ENCODE measurements at places on chromosomes 13 and 19.

DNA sequence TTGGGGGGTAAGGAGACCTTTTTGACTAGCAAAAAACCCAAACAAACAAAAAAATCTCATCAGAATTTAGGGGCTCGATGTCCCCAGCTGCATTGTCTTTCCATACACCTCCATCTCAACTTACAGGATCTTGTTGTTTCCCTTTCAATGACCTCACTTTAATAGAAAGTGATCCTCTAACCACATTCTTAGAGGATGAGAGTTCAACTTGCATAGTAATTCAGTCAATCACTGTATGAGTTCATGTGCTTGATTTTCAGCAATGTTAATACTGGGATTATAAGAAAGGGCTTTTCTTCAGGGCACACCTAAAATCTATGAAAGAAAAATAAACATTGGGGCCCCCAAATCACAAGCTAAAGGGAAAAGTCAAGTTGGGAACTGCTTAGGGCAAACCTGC is 1512.0 kb downstream of the SLITRK1 start:
- DNase-seq = no peak

DNA sequence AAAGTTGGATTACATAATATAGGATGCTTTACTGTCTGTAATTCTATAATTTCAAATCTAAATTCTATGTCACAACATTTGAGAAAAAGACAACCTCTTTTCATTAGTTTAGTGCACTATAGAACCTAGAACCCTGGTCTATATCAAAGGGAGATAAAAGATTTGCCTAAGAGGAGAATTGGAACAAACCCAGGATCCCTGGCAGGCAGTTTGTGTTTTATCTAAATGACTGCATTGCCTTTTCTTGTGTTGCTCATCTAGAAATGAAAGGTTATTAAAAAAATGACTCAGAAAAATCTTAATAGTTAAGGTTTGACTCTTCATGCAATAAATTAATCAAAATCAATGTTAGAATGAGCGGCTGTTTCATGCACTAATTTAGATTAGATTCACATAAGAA is 96.7 kb downstream of the PCDH9 start:
- no peak for DNase-seq

DNA sequence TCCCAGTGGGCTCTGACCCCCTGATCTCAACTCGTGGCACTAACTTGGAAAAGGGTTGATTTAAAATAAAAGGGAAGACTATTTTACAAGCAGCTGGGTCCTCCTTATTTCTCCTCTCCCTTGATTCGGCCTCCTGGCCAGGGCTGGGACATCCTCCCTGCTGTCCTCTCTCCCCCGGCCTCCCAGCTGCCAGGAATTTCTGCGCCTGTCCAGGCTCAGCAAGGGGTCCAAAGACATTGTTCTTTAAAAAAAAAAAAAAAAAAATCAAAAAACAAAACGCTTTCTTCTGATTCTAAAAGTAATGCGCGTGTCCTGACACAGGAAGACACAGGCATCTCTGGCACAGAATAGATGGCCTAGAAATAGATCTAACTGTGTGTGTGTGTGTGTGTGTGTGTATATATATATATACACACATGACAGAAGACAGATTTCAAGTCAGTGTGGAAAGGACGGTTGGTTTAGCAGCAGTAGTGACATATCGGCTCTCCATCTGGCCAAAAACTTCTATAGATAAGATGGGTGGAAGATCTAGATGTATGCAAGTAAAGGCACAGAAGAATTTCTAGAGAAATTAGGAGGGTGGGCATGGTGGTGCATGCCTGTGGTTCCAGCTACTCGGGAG is 12.3 kb upstream of the LENG8 start:
- DNase-seq = no peak

DNA sequence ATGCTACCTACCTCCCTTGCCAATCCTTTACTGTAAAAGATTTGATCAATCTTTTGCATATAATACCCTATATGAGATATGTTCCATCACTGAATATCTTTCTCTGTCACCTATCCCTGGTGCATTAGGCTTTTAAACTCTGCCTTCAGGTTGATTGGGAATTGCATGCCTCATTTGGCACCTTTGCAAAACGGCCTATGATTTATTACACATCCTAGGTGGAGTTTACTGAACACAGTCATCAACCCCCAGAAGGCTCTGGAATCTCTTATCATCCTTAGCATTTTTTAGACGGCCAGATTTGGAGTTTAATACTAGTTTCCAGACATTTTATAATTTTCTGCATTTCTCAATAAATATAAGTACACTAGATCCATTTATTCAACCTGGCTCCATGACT is 448.4 kb upstream of the SLC10A2 start:
- no peak for DNase-seq

GRCh38 chr19:24071078-24071477 is 15.9 kb upstream of the ZNF254 start:
- DNase-seq = no peak

- no peak for DNase-seq
These were observed 1.9 kb upstream of the PEG3 start for GRCh38 chr19:56842412-56842811.

- no peak for DNase-seq
These were observed 13.0 kb downstream of the ZIC5 start for GRCh38 chr13:99958406-99959126.

DNA sequence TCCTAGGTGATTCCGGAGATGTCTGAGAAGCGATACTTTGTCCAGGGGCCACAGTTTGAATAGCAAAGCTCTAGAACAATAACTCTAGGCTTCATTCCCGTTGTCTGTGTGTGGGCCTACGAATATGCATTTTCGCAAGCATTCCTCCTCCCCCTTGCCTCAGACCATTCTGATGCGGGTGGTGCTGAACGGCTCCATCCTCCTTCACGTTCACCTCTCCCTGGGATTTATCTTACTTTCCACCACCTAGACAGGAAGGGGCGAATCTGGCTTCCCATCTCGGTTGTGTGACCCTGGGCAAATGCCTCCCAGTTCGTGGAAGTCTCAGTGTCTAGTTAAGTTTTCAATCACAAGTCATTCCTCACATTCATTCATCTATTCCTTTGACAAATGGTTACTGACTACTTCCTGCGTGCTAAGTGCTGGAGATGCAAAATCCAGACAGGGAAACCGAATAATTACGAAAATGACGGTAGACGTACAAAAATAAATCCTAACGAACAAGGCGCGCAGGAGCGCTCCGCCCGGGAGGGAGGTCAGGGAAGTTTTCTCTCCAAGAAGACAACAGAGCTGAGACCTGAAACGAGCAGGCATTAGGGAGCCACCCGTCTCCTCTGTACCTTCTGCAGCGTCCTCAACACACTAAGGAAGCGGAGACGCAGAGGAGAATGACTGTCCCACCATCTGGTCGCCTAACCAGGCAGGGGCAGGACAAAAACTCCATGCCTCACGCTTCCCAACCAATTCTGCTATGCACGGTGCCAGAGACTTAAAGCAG is 1.3 kb upstream of the CNOT3 start:
- no peak for DNase-seq

DNA sequence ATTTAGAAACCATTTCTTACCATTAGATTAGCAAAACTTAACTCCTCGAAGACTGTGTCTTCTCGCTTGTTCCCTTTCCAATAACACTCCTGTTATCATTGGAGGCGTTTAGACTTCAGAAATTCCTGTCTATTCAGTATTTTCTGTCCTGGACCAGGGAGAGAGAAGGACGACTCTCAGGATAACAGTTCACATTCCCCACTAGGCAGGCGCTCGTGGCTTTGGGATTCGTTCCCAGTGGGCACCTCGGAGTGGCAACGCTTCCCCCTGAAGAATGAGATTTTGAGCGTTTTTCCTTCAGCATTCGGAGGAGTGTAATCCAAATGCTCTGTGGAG is 429 bp upstream of the ZNF225 start:
- no peak for DNase-seq
